Type B pancreatic cell (in vitro differentiated cells): ENCODE measurements at places on chromosomes 12 and 14.

GRCh38 chr14:84492685-84493084 lies 1037.3 kb upstream of the FLRT2 start:
- no peaks in the 10 kb centered on the region for H3K27me3 ChIP-seq
- H3K4me1 ChIP-seq = no peaks in the 10 kb centered on the region
- no peak for DNase-seq
- H3K36me3 ChIP-seq = no peaks in the 10 kb centered on the region
- H3K4me3 ChIP-seq = no peak overlapping the region

DNA sequence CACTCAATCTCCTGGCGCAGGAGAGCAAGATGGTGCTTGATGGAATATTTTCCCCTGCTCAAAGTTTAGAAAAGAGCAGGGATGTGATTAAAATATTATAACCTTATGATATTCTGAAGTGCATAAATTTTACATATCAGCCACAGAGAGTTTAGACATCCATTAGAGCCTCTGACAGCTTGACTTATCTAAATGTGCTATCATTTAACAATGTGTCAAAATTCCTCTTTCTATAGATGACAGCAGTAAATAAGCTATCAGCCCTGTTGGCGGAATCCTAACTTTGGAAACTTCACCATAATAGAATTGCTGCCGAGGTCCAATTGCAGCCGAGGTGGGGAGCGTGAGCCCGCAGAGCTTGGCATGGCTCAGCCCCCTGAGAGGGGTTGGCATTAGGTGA lies 117.7 kb upstream of the MYL2 start:
- H3K4me1 ChIP-seq = peaks cover 6% of the 10 kb centered on the region
- no peak overlapping the region for H3K4me3 ChIP-seq
- DNase-seq = no peak
- peaks cover 53% of the 10 kb centered on the region for H3K27me3 ChIP-seq
- no peak overlapping the region for H3K27ac ChIP-seq

DNA sequence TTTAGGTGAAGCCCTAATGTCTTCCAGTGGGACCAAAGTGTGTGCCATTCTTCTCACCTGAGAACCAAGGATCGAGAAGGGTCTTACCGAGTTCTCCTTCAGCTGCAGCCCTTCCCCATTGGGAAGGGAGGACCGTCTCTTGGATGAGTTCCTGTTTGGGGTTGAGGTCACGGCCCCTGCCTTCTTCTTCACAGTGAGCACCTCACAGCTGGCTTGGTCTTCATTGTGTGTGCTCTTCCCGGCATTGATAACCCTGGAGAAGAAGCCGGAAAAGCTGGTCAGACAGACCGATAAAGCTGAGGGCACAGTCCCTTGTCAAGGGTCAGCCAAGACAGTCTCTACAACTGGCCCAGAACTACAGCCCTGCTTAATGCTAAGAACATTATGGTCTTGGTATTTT lies 102.9 kb downstream of the PPM1H start:
- no peak overlapping the region for H3K27ac ChIP-seq
- no peaks in the 10 kb centered on the region for H3K36me3 ChIP-seq
- no peaks in the 10 kb centered on the region for H3K27me3 ChIP-seq
- H3K4me3 ChIP-seq = no peak overlapping the region
- H3K4me1 ChIP-seq = peaks cover 12% of the 10 kb centered on the region
- DNase-seq = no peak

- H3K27me3 ChIP-seq = peaks cover 4% of the 10 kb centered on the region
- no peak overlapping the region for H3K4me3 ChIP-seq
- DNase-seq = no peak
- H3K27ac ChIP-seq = no peak overlapping the region
- no peaks in the 10 kb centered on the region for H3K36me3 ChIP-seq
These were observed 84.7 kb downstream of the ZNF664 start for GRCh38 chr12:124057691-124058090.

- no peak overlapping the region for H3K27ac ChIP-seq
- no peaks in the 10 kb centered on the region for H3K36me3 ChIP-seq
- peaks cover 5% of the 10 kb centered on the region for H3K4me1 ChIP-seq
- H3K4me3 ChIP-seq = no peak overlapping the region
- H3K27me3 ChIP-seq = peaks cover 2% of the 10 kb centered on the region
- no peak for DNase-seq
These were observed 181.0 kb upstream of the BMP4 start for GRCh38 chr14:54137614-54137961.

GRCh38 chr14:97602438-97603117 lies 805.4 kb downstream of the VRK1 start:
- H3K27me3 ChIP-seq = peaks cover 8% of the 10 kb centered on the region
- H3K36me3 ChIP-seq = no peaks in the 10 kb centered on the region
- H3K4me3 ChIP-seq = no peak overlapping the region
- H3K27ac ChIP-seq = no peak overlapping the region

DNA sequence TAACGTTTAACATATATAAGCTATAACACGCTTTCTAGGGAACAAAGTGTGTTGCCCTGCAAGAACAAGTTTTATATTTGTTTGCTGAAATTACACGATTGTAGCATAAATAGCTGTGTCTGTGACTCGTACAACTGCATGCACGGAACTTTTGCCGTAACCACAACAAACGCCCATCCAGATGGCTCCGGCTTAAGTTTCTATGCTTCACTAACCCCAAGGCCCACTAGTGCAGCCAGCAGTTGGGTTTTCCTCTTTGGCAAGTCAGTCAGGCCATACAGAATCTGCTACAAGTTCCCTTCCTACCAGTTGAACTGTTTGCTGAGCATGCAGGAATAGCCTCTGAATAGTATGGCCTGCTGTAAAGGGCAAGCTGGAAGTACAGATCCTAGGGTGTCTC lies 12.1 kb downstream of the CSRP2 start:
- no peak for DNase-seq
- peaks cover 19% of the 10 kb centered on the region for H3K4me1 ChIP-seq
- H3K27me3 ChIP-seq = no peaks in the 10 kb centered on the region
- no peak overlapping the region for H3K4me3 ChIP-seq
- peaks cover 21% of the 10 kb centered on the region for H3K36me3 ChIP-seq

DNA sequence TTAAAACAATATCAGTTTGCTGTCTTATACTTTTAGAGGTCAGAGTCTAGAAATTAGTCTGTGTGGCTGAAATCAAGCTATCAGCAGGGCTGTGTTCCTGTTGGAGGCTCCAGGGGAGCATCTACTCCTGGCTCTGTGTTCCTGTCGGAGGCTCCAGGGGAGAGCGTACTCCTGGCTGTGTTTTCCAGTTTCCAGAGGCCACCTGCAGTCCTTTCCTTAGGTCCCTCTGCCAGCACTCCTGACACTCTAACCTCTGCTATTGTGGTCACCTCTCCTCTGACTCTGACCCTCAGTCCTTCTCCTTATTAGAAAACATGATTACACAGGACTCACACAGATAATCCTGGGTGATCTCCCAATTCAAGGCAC lies 1140.7 kb upstream of the TMEM132C start:
- no peaks in the 10 kb centered on the region for H3K36me3 ChIP-seq
- peaks cover 6% of the 10 kb centered on the region for H3K27me3 ChIP-seq
- no peak overlapping the region for H3K4me3 ChIP-seq
- peaks cover 4% of the 10 kb centered on the region for H3K4me1 ChIP-seq
- DNase-seq = no peak

GRCh38 chr12:52383331-52383730 lies 2.1 kb downstream of the KRT84 start:
- no peaks in the 10 kb centered on the region for H3K36me3 ChIP-seq
- no peak for DNase-seq
- H3K27ac ChIP-seq = no peak overlapping the region
- no peak overlapping the region for H3K4me3 ChIP-seq

- no peaks in the 10 kb centered on the region for H3K27me3 ChIP-seq
- DNase-seq = no peak
- H3K4me1 ChIP-seq = peaks cover 31% of the 10 kb centered on the region
- H3K4me3 ChIP-seq = peak overlapping the region; percentile 99
- H3K27ac ChIP-seq = peak overlapping the region; percentile 95
These were observed 1.0 kb downstream of the PRPF39 start for GRCh38 chr14:45084946-45085346.

- H3K4me1 ChIP-seq = no peaks in the 10 kb centered on the region
- H3K27me3 ChIP-seq = no peaks in the 10 kb centered on the region
- H3K4me3 ChIP-seq = no peak overlapping the region
- peaks cover 27% of the 10 kb centered on the region for H3K36me3 ChIP-seq
- H3K27ac ChIP-seq = no peak overlapping the region
These were observed 29.8 kb downstream of the DNM1L start for GRCh38 chr12:32708926-32709325.

GRCh38 chr12:76143343-76144244 lies 59.1 kb upstream of the NAP1L1 start:
- no peak overlapping the region for H3K27ac ChIP-seq
- DNase-seq = no peak
- H3K36me3 ChIP-seq = no peaks in the 10 kb centered on the region
- H3K27me3 ChIP-seq = no peaks in the 10 kb centered on the region

DNA sequence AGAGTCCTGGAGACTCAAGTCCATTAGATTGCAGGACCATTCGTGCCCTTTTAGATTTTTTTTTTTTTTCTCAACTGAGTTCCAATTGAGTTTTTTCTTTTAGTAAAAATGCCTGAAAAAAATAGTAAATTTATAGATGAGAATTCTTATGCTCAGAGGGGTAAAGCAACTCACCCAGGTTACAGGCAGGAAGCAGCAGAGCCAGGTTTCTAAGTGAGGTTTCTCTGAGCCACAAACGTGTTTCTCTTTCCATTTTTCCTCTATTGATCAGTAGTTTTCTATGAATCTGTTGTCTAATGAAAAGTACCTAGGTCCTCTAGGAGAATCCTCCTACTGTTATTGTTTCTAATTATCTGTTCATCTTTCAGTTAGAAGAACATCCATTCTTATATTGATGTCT lies 66.4 kb upstream of the C12orf71 start:
- DNase-seq = no peak
- H3K36me3 ChIP-seq = no peaks in the 10 kb centered on the region
- H3K4me1 ChIP-seq = no peaks in the 10 kb centered on the region
- peaks cover 10% of the 10 kb centered on the region for H3K27me3 ChIP-seq

GRCh38 chr12:31536672-31537071 lies 54.3 kb downstream of the DENND5B start:
- peaks cover 36% of the 10 kb centered on the region for H3K36me3 ChIP-seq
- no peak overlapping the region for H3K27ac ChIP-seq
- no peak overlapping the region for H3K4me3 ChIP-seq
- DNase-seq = no peak

DNA sequence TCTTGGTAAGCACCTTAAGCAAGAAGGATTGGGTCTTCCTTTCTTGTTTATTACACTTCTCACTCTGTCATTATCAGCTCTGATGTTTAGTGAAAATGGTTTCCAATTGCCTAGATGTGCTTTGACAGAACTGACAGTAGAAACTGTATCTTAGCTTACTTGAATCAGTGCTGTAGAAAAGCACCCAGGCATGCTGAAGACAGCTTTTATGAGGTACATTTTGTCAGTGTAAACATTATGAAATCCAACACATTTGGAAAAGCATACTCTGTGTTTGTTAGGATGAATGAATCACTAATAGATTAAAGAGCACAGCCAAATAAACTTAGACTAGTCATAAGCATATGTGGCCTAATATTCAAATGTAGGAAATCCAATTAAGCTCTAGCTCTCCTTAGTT lies 290.2 kb upstream of the NPAS3 start:
- H3K4me3 ChIP-seq = no peak overlapping the region
- peaks cover 3% of the 10 kb centered on the region for H3K4me1 ChIP-seq
- DNase-seq = no peak
- H3K27me3 ChIP-seq = no peaks in the 10 kb centered on the region

DNA sequence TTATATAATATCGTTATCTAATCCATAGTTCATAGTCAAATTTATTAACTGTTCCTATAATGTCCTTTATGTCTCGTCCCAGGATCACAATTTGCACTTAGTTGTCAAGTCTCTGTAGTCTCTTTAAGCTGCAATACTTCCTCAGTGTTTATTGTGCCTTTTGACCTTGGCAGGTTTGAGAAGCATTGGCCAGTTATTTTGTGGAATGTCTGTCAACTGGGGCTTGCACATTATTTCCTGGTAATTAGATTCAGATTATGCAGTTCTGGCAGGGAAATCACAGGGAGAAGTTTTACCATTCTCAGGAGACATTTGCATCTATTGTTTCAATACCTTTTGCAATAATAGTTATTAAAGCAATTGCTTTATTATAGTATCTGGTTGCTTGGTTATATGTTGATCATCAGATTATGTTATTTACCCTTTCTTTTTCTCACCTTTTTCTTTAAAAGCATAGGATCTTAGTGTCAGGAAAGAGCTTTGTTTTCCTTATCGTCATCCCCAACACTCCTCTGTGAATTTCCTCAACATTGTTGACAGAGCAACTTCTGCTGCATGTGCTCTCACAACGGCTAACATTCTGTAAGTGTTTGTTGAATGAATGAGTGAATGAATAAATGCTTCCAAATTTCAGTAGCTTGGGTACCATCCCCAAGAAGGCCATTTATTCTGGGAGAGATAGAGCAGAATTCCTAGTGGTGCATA lies 3.7 kb upstream of the ART4 start:
- no peak overlapping the region for H3K27ac ChIP-seq
- no peak for DNase-seq
- H3K4me3 ChIP-seq = no peak overlapping the region
- peaks cover 9% of the 10 kb centered on the region for H3K36me3 ChIP-seq
- peaks cover 25% of the 10 kb centered on the region for H3K27me3 ChIP-seq

GRCh38 chr12:32402946-32403345 lies 3.6 kb downstream of the FGD4 start:
- H3K4me3 ChIP-seq = peak overlapping the region; percentile 11
- DNase-seq = no peak
- peaks cover 25% of the 10 kb centered on the region for H3K27me3 ChIP-seq
- no peaks in the 10 kb centered on the region for H3K4me1 ChIP-seq
- no peak overlapping the region for H3K27ac ChIP-seq
- H3K36me3 ChIP-seq = peaks cover 4% of the 10 kb centered on the region

DNA sequence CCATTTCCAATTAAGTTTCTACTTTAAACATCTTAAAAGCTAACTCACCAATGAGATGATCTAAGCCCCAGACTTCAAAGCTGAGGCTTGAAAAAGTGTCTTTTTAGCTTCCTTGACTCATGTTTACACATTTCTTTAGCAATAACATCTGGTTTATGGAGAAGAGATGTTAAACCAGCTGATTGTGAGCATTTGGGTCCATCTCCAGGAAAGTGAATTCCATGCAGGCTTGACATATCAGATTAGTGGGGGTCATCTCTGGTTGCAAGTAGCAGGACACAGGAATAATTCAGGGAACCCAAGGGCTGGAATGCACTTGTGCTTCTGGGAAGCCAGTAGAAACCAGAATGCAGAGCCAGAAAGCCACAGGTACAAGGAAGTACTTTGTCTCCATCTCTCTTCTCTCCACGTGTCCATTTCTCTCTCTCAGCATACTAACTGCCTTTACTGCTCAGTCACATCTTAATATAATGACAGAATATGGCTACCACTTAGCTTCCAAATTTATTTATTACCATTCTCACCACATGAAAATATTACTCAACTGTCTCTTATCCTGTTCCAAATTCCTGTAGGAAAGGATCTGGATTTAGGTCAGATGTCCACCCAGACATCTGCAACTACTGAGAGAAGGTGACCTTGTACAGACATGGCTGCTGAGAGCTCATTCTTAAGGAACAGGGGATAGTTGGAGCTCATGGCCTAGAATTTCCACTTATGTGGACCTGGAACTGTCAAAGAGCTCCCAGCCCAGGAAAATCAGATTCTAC lies 104.4 kb downstream of the SCN8A start:
- no peaks in the 10 kb centered on the region for H3K4me1 ChIP-seq
- no peak overlapping the region for H3K4me3 ChIP-seq
- no peaks in the 10 kb centered on the region for H3K36me3 ChIP-seq
- DNase-seq = no peak

- H3K27me3 ChIP-seq = no peaks in the 10 kb centered on the region
- H3K27ac ChIP-seq = no peak overlapping the region
- no peaks in the 10 kb centered on the region for H3K36me3 ChIP-seq
These were observed 102.8 kb upstream of the EGLN3 start for GRCh38 chr14:34053666-34054065.

- peaks cover 78% of the 10 kb centered on the region for H3K4me1 ChIP-seq
- no peaks in the 10 kb centered on the region for H3K27me3 ChIP-seq
- H3K4me3 ChIP-seq = peak overlapping the region; percentile 68
- DNase-seq = no peak
- peaks cover 14% of the 10 kb centered on the region for H3K36me3 ChIP-seq
These were observed 68.6 kb downstream of the HMGA2 start for GRCh38 chr12:65892841-65893251.
